HFFc6 (cell line): ENCODE measurements at places on chromosomes 4 and X. TPM values are rescaled to one million over a fixed set of nuclear protein-coding genes. Genes with fewer than 3 reads are reported as not detected.

ZDHHC15 gene
- total RNA-seq, result not detected in 3 replicates

PPP2R3B gene
- total RNA-seq, result 14.3 to 19.3 TPM (median 14.3 TPM) in 3 replicates

PAGE1 gene
- total RNA-seq, result not detected in 3 replicates

ARMCX6 gene
- total RNA-seq, result 80.8 to 101 TPM (median 99.7 TPM) in 3 replicates

PPEF1 gene
- not detected in 3 replicates for total RNA-seq

ARSJ gene
- total RNA-seq, result 37.4 to 44.1 TPM (median 39.4 TPM) in 3 replicates

KCNE5 gene
- total RNA-seq, result 0.37 to 0.72 TPM (median 0.64 TPM) in 3 replicates

MAGEB17 gene
- not detected in 3 replicates for total RNA-seq

GTPBP6 gene
- 36.7 to 39.9 TPM (median 38.1 TPM) in 3 replicates for total RNA-seq

TNMD gene
- total RNA-seq, result not detected in 3 replicates

AMTN gene
- total RNA-seq, result not detected in 2 replicates

CRLF2 gene
- total RNA-seq, result 0.13 TPM in 1 of 3 replicates, not detected in the others

IL15 gene
- total RNA-seq, result 1.6 to 3.6 TPM (median 1.9 TPM) in 3 replicates

AFP gene
- total RNA-seq, result 1.4 to 2.9 TPM (median 1.6 TPM) in 3 replicates

CTAG2 gene
- total RNA-seq, result not detected in 3 replicates

PAGE4 gene
- total RNA-seq, result not detected in 3 replicates

NR3C2 gene
- 0.07 to 0.26 TPM (median 0.11 TPM) in 3 replicates for total RNA-seq

SORCS2 gene
- total RNA-seq, result 0.05 TPM in 1 of 2 replicates, not detected in the other

RRH gene
- total RNA-seq, result not detected in 3 replicates

AASDH gene
- total RNA-seq, result 7.5 to 10.1 TPM (median 9.5 TPM) in 3 replicates

RPA4 gene
- total RNA-seq, result 0.18 to 0.43 TPM (median 0.25 TPM) in 3 replicates

FOXR2 gene
- not detected in 3 replicates for total RNA-seq

NWD2 gene
- not detected in 3 replicates for total RNA-seq
